ENCODE measurements at places on chromosomes 3 and 15.

GRCh38 chr15:48202068-48202467 is 4.0 kb upstream of the SLC12A1 start:
- no peak for DNase-seq

DNA sequence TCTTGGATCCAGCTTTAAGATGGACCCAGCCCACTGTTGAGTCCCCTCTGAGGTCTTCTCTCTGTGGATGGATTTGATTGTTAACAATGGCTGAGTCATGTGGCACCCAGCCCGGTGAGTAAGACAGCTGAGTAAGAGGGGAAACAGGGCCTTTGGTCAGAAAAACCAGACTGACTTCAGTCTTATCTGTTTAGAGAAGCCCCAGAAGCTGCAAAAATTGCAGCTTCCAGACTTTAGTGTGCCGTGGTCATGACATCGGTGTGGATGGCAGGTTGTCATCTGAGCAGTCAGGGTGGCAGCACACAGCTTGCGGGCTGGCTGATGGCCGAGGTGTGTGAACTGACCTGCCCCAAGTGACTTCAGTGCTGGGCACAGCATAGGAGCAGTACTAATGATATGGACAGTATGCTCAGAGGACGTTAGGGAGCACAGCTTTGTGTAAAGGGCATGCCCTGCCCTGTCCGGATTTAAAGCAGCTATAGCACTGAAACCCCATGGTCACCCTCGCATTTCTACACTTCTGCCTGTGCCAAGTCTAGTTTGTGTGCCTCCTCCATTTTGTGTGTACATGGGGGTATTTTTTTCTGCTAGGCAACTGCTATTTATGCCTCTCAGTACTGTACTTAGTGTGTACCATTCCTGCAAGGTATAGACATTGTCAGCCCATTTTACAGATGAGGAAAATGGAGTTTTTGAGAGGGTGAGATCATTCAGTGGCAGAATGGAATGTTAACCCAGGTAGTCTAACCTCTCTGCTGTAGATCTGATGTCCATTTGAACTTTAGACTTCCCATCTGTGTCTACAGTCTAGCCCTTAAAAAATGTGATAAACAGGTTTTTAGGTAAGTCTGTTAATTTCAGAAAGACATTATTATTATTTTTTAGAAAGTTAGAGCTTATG is 44.4 kb downstream of the FLNB start:
- no peak for DNase-seq

GRCh38 chr15:75455424-75455981 is 4.0 kb upstream of the SIN3A start:
- DNase-seq: peak; percentile 72

- no peak for DNase-seq
These were observed 30.0 kb upstream of the PLSCR4 start for GRCh38 chr3:146280864-146281263.

GRCh38 chr15:61051569-61052031 is 177.5 kb downstream of the RORA start:
- no peak for DNase-seq

DNA sequence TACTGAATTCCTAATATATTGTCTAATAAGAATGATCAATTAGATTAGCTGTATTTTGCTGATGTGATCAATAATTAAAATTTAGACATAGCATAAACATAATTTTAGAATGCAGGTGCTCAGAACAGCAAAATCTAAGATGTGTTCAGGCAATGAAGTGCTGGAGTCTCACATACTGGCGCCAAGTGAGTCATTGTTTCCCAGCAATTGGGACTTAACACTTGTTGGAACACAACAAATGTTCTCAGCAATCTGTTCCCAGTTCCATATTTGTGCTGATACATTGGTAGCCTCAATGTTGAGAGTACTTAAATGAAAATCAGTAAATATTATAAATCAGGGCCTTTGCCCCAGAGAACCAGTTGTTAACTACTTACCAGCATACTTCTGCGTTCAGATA is 619.0 kb downstream of the ROBO1 start:
- DNase-seq: no peak

GRCh38 chr15:39404767-39405181 is 176.1 kb upstream of the THBS1 start:
- no peak for DNase-seq

- DNase-seq: no peak
These were observed 223.2 kb upstream of the LMCD1 start for GRCh38 chr3:8278448-8278847.
